ENCODE measurements at places on chromosomes 5 and 9. TPM values are rescaled to one million over a fixed set of nuclear protein-coding genes. Genes with fewer than 3 reads are reported as not detected.

GRCh38 chr5:125597338-125597737, 825.9 kb upstream of the GRAMD2B start:
- no peak overlapping the region for H3K4me3 ChIP-seq
- no peak overlapping the region for H3K27ac ChIP-seq
- no peaks in the 10 kb centered on the region for H3K4me1 ChIP-seq

- H3K27ac ChIP-seq, result no peak overlapping the region
- H3K4me1 ChIP-seq, result peaks cover 30% of the 10 kb centered on the region
- no peaks in the 10 kb centered on the region for H3K36me3 ChIP-seq
- peak overlapping the region; percentile 2 for H3K4me3 ChIP-seq
Observed at GRCh38 chr9:114718801-114719221, 36.8 kb upstream of the TEX48 start.

DNA sequence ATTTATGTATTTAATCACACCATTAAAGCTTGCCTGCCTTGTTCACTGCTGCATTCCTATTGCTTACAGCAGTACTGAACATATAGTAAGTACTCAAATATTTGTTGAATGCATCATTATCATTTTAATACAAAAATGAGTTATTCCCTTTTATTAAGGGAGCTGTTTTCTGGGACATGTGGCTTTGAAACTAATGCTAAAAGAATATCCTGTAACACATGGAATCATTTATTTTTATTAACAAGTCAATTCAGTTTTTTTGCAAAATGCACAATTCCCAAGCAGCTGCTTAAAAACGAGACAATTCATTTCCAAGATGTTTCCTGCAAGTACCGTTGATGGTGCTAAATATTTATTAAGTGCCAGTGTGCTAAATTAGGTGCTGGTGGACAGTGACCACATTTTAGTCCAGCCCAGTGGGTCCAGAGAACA, 148.3 kb upstream of the NR3C1 start:
- H3K36me3 ChIP-seq, result no peaks in the 10 kb centered on the region
- no peak overlapping the region for H3K4me3 ChIP-seq
- no peak overlapping the region for H3K27ac ChIP-seq
- no peaks in the 10 kb centered on the region for H3K27me3 ChIP-seq
- DNase-seq, result no peak
- no peaks in the 10 kb centered on the region for H3K4me1 ChIP-seq

DNA sequence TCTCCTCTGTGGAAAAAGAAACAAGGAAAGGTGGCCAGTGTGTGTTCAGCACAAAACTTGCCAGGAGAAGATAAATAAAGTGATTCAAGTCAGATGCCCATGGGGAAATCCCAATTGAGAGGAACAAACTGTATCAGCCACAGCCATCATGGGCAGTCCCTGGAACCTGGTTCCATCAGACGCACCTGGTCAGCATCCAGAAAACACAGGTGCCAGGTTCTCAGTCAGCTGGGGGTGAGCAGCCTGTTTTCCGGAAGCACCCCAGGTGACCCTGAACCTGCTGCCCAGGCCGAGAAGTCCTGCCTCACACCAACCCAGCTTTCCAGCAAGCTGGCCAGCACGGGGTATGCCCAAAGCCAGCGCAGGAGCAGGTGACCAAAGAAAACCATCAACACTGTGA, 30.5 kb downstream of the PTCH1 start:
- H3K27me3 ChIP-seq, result no peaks in the 10 kb centered on the region
- no peak for DNase-seq
- H3K36me3 ChIP-seq, result no peaks in the 10 kb centered on the region
- no peak overlapping the region for H3K4me3 ChIP-seq
- H3K27ac ChIP-seq, result no peak overlapping the region
- H3K4me1 ChIP-seq, result peaks cover 1% of the 10 kb centered on the region

DNA sequence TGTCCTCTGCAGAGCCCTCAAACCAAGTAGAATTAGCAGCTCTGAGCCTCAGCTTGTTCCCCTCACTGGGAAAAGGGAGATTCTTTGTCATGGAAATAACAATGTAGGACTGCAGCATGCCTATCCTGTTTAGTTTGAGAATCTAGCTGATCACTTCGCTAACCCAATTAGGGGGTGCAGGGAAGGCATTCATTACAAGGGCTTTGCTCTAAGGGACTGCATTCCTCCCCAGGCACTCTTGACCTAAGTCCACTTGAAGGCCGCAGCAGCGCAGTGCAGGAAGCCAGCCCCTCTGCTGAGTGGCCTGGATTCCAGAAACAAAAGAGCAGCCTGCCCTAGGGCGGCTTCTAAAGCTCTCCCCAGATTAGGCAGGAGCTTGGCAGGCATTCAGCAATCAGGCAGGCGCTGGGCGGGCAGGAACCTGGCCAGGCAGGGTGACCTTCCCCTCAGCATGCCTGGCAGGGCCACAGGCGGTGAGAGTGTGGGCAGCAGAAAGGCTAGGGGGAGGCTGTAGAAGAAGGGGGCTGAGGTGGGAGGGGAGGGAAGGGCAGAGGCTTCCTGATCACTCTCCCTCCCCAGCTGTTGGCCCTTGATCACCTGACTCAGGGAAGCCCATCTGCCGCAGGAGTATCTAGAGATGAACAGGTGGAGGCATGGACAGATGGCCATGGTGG, 24.8 kb downstream of the CCNJL start:
- no peak overlapping the region for H3K27ac ChIP-seq
- no peak for DNase-seq
- H3K4me1 ChIP-seq, result no peaks in the 10 kb centered on the region
- no peaks in the 10 kb centered on the region for H3K36me3 ChIP-seq

DNA sequence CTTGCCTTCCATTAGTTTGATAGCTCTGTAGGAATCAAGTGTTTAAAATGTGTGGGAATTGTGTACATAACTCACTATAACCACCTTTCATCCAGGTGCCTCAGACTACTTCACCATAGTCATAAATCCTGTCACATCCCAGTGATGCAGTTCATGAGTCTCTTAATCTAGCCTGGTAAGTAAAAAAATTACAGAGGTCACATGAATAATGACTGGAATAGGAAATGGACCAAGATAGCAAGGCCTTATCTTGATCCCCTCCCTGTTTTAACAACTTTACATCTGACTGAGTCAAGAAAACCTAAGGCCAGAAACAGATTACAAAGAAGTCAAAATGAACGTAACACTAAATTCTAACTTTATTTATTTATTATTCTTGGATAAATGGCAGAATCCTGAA, 1.5 kb upstream of the RNF145 start:
- H3K4me3 ChIP-seq, result no peak overlapping the region
- H3K27ac ChIP-seq, result no peak overlapping the region
- H3K27me3 ChIP-seq, result no peaks in the 10 kb centered on the region
- no peaks in the 10 kb centered on the region for H3K36me3 ChIP-seq
- no peak for DNase-seq
- peaks cover 28% of the 10 kb centered on the region for H3K4me1 ChIP-seq

DNA sequence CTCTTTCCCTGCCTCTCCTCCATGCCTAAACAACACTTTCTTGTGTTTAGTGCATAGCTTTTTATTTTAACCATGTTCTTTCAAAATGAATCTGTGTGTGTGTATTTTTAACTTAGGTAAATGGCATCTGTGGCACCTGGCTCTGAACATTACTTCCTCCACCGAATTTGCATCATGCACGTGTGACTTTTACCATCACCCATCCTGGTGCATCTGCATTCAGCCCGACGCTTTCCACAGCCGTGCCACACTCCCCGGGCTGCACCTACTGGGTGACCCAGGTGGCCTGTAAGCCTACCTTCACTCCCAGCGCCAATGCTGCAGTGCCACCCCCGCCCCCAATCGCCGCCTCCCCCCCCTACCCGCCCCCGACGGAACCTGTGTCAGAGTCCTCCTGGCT, 12.7 kb upstream of the FCN1 start:
- no peak overlapping the region for H3K4me3 ChIP-seq
- H3K27me3 ChIP-seq, result no peaks in the 10 kb centered on the region
- DNase-seq, result no peak
- H3K27ac ChIP-seq, result no peak overlapping the region
- H3K36me3 ChIP-seq, result no peaks in the 10 kb centered on the region
- H3K4me1 ChIP-seq, result no peaks in the 10 kb centered on the region

DNA sequence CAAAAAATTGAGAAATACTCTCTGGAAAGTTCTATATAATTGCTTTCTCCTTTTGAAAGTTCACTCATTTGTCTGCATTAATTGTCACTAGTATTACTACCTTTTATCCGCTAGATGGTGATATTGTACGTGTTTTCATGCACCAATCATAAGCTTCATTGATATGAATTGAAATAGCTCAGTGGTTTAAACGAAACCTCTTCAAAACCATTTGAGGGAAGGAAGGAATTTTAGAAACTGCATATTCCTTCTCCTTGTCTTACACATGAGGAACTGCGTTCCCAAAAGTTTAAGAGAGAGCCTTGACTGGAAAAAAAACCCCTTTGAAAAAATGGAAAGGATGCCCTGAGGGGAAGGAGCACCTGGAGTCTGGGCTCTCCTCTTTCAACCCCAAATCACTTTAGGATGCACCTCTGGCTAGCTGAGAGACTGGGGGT, 98.6 kb downstream of the YTHDC2 start:
- no peaks in the 10 kb centered on the region for H3K36me3 ChIP-seq
- H3K27ac ChIP-seq, result no peak overlapping the region
- no peak overlapping the region for H3K4me3 ChIP-seq
- no peaks in the 10 kb centered on the region for H3K4me1 ChIP-seq
- peak; percentile 20 for DNase-seq

DNA sequence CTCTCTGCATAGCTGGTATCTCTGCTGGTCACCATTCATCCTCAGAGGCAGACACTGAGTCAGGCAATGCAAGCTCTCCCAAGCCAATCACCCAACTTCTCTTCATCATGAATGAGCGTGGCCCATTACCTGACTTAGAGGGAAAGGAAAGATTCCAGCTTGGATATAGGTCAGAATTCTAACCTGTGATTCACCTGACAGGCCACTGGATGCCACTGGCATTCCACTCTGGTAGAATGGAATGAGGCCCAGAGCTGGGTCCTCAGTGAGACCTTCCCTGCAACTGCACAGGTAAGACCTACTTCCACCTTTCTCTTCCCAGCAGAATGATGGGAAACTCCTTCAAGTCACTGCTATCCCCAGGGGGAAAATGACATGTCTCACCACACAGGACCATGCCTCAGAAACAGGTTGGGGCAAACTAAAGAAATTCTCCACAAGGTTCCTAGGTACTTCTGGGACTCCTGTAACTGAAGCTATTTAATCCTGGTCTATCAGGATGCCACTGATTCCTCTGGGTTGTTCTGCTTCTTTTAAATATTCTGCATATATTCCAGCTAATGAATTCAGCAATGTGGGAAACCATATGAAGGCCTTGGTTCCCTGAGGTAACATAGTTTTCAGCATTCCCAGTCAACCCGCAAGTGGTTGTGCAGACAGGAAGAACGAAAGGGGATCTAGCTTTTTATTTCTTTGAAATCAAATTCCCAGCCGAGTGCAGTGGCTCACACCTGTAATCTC, 62.0 kb downstream of the SUSD1 start:
- H3K27me3 ChIP-seq, result no peaks in the 10 kb centered on the region
- no peak overlapping the region for H3K4me3 ChIP-seq
- H3K4me1 ChIP-seq, result no peaks in the 10 kb centered on the region

GRCh38 chr5:34737731-34738130, 81.6 kb downstream of the RAI14 start:
- H3K4me3 ChIP-seq, result no peak overlapping the region
- no peak for DNase-seq
- H3K27ac ChIP-seq, result no peak overlapping the region
- H3K36me3 ChIP-seq, result no peaks in the 10 kb centered on the region
- H3K4me1 ChIP-seq, result no peaks in the 10 kb centered on the region

DNA sequence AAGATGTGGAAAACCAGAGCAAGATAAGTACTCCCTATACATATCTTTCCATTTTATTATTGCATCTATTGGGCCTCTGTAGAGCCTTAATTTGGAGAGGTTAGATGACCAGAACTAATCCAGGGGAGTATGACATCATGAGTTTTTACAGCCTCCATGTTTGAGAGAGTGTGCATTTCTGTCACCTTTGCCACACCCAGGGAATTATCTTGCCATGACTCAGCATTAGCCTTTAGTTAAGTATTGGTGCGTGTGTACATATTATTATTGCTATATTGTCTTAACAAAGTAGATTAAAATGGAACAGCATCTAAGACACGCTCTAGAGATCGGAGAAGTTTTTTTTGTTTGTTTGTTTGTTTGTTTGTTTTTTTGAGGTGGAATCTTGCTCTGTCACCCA, 27.6 kb downstream of the DIMT1 start:
- no peak overlapping the region for H3K27ac ChIP-seq
- DNase-seq, result no peak
- no peaks in the 10 kb centered on the region for H3K4me1 ChIP-seq
- H3K27me3 ChIP-seq, result no peaks in the 10 kb centered on the region

- no peak overlapping the region for H3K4me3 ChIP-seq
- H3K27me3 ChIP-seq, result peaks cover 25% of the 10 kb centered on the region
- no peaks in the 10 kb centered on the region for H3K4me1 ChIP-seq
- H3K27ac ChIP-seq, result no peak overlapping the region
Observed at GRCh38 chr9:132144708-132145365, 17.0 kb upstream of the NTNG2 start.

- H3K27ac ChIP-seq, result no peak within 1 kb of the TSS
- H3K4me3 ChIP-seq, result peak within 1 kb of the TSS; percentile 37
- no peak for DNase-seq
Observed at GRCh38 chr9:136742591-136743391, at the start of gene LCN10. Gene LCN10 (minus strand): TSS chr9:136742940. CDS start chr9:136742903, 37 bp downstream.

- H3K4me1 ChIP-seq, result peaks cover 39% of the 10 kb centered on the region
- no peak for DNase-seq
- no peak overlapping the region for H3K27ac ChIP-seq
- H3K4me3 ChIP-seq, result no peak overlapping the region
- H3K27me3 ChIP-seq, result no peaks in the 10 kb centered on the region
- H3K36me3 ChIP-seq, result no peaks in the 10 kb centered on the region
Observed at GRCh38 chr9:37300620-37301019, 121.9 kb upstream of the GRHPR start.

DNA sequence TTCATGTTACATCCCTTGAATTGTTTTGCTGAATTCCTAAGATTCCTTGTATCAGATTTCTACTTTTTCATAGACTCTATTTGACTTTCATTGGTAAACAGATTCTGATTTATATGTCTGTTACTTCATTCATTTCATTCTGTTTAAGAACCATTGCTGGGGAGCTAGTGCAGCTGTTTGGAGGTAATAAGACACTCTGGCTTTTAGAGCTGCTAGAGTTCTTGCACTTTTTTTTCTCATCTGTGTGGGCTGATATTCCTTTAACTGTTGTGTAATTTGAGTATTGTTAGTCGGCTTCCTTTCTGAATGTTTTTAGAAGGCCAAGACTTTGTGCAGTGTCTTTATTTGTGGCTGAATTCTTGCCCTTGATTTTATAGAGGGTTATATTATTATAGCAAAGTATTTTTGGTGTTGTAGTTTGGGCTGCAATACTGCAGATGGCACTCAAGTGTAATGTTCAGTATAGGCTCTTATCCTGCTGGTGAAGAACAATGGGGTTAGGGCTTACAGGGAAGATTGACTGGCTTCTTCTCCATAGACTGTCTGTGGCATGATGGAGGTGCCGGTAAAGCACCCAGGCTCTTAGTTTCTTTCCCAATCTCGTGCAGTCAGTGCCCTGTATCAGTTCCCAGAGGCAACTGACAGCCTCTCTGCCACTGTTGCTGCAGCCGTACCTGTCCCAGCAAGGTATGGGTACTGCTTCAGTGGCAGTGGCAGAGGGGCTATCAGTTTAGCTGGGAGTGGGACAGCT, 162.2 kb downstream of the OXCT1 start:
- no peak for DNase-seq
- no peak overlapping the region for H3K4me3 ChIP-seq
- no peaks in the 10 kb centered on the region for H3K36me3 ChIP-seq
- no peaks in the 10 kb centered on the region for H3K4me1 ChIP-seq
- H3K27ac ChIP-seq, result no peak overlapping the region
- no peaks in the 10 kb centered on the region for H3K27me3 ChIP-seq

- no peak overlapping the region for H3K27ac ChIP-seq
- no peak overlapping the region for H3K4me3 ChIP-seq
- no peaks in the 10 kb centered on the region for H3K36me3 ChIP-seq
- no peaks in the 10 kb centered on the region for H3K27me3 ChIP-seq
- no peak for DNase-seq
Observed at GRCh38 chr9:99176527-99177013, 45.2 kb downstream of the ALG2 start.

The LCN9 gene
- not detected for polyA plus RNA-seq

The ADGRD2 gene
- polyA plus RNA-seq, result not detected

The SPEF2 gene
- polyA plus RNA-seq, result 5.5 TPM

The SNX24 gene
- polyA plus RNA-seq, result 5.1 TPM

Measured in CD8-positive, alpha-beta memory T cell (primary cell).